ENCODE measurements at places on chromosomes 1 and 21.

GRCh38 chr1:241408170-241408569, 51.2 kb upstream of the RGS7 start:
- DNase-seq, result no peak

GRCh38 chr1:170267317-170267716, 121.6 kb downstream of the NTMT2 start:
- no peak for DNase-seq

DNA sequence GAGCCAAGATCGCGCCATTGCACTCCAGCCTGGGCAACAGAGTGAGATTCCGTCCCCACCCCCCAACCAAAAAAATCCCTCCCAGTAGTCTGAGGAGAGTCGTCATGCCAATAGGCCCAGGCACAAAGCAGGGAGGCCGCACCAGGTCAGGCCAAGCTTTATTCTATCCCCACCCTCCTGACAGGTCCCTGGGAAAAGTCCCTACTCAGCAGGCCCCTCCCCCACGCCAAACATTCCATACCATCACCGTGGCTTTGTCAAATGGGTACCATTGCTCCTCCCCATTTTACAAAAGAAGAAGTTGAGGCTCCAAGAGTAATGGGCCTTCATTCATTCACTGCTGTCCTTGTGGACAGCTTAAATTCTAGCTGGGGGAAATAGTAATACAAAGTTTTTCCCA, 5.3 kb downstream of the GPR3 start:
- no peak for DNase-seq

DNA sequence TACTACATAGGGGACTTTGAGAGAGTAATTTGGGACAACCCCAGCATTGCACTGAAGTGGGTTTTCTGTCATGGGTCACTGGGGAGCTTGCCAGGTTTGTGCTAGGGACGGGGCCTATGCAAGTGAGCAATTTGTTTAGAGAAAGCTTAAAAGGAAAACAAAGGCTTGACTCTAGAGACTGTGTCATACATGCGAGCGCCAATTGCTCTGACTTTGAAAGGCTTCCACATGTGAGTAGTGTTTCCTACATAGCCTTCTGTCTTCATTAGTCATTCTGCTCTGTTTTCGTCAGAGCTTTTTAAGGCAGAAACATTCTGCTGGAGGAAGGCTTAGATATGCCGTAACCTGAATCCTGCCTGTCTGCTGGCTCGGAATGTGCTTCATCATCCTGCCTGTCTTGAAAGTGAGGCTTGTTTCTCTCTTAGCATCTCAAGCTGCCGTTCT, 28.4 kb downstream of the TRIM45 start:
- no peak for DNase-seq

GRCh38 chr1:101652484-101652883, 344.2 kb downstream of the OLFM3 start:
- no peak for DNase-seq

- no peak for DNase-seq
Measured at GRCh38 chr1:194042736-194043135, 856.3 kb upstream of the B3GALT2 start.

DNA sequence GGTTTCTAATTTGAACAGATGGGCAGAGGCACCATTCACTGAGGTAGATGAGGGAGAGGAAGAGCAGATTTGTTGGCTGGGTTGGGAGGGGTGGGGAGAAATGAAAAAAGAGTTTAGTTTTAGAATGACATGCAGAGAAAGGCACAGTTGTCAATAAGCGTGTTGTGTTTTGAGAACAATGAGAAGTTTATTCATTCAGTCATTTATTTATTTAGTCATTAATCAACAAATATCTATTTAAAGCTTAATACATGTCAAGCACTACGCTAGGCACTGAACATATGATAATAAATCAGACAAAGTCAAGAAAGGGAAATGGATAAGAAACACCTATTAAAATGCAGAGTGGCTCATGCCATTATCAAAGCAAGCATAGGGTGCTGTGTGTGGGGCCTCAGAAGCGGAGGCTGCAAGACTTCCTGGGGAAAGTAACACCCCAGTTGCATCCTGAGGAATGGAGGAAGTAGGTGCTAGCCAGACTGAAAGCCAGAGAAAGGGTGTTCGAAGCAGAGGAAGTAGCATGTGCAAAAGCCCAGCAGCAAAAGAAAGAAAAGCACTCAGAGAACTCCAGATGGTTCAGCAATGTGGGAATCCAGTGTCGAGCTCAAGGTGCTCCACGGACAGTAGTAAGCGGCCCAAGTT, 114.1 kb downstream of the RNF220 start:
- DNase-seq, result no peak

DNA sequence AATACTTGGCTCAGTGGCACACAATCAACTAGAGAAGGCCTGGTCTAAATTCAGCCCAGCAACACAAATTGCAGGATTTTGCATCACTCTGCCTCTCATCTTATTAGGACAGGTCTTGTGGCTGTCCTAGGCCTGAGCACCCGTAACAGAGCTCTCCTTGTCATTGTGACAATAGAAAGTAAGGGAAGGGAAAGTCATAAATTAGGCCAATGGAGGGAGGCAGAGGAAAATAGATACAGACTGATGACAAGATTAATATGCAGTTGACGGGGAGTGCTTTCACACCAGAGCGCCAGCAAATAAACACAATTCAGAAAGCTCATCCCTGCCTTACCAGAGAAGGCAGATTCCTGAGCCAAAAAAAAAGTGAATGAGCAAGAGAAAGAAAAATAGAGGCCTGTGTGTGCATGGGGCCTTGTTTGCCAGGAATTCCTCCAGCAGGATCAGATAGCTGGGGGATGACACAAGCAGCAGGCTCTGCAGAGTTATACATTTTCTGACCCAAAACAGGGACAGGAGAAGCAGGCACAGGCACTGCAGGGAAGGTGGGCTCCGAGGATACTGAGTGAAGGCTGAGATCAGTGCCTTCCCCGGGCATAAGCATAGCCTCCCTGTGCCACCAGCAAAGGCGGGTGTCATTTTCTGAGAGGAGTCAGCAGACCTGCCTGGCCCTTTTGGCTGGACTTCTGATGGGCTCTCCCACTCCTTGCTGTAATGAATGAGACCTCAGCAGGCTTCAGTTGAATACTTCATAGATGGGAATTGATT, 110.0 kb upstream of the SPAG17 start:
- DNase-seq, result no peak

DNA sequence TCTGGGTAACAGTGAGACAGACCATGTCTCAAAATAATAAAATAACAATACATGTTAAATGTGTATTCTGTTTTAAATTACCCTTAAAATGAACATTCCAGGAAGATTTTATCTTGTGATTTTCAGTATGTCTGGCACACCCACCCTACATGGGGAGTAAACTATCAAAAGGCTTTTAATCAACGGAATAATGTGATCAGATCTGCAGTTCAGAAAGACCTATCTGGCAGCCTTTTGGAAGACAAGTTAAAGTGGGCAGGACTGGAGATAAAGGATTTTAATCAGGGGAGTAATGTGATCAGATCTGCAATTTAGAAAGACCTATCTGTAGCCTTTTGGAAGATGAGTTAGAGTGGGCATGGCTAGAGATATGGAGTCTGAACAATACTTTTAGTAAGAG, 10.1 kb downstream of the MED8 start:
- no peak for DNase-seq

DNA sequence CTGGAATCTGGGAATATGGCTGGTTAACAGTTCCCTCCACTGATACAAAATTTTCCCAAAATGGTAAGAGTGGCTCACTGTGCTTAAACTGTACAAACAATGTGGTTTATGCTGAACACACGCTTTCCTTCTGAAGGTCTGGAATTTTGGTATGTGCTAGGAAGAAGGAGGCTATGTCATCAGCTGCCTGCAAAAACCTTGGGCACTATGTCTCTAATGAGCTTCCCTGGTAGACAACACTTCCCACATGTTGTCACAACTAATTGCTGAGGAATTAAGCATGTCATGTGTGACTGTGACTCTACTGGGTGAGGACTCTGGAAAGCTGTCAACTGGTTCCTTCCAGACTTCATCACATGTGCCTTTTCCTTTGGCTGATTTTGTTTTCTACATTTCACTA, 29.2 kb downstream of the IPP start:
- no peak for DNase-seq

DNA sequence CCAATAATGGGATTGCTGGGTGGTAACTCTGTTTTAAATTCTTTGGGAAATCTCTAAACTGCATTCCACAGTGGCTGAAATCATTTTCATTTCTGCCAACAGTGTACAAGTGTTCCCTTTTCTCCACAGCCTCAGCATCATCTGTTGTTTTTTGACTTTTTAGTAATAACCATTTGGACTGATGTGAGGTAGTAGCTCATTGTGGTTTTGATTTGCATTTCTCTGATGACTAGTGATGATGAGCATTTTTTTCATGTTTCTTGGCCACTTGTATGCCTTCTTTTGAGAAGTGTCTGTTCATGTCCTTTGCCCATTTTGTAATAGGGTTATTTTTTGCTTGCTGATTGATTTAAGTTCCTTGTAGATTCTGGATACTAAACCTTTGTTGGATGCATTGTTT, 131.9 kb upstream of the B3GALT2 start:
- no peak for DNase-seq

DNA sequence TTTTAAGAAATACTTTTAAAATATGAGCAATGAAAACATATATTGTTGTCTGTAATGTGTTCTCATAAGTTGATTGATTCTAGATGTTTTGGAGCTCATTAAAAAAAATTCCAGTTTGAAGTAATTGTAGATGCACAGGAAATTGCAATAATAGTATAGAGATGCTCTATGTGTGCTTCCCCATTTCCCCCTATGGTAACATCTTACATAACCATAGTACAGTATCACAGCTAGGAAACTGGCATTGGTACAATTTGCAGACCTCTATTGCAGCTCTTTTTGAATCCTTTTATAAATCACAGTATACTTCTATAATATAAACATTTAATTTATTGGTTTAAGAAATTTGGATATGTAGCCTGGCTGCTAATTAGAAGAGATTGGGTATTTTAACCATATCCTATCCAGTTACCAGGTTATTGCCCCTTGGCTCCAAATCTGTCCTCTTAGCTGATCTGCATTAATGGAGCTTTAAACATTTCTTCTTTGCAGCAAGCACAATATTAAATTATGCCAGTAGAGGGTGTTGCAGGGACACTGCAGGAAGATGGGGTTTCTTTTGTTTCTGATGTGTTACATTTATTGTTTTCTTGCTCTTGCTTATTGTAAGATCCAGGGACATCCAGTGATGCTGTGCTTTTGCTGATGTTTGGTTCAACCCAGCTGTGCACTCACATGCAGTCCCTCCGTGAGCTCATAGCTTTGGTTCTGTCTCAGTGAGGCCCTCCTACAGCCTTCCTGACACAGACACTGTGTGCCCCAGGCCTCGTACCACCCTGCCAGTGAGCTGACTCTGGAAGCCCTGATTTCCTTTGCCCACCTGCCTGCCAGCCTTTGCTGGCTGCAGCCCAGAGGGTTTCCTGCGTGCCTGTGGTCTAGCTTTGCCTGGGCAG, 103.3 kb downstream of the RABGAP1L start:
- DNase-seq, result no peak

DNA sequence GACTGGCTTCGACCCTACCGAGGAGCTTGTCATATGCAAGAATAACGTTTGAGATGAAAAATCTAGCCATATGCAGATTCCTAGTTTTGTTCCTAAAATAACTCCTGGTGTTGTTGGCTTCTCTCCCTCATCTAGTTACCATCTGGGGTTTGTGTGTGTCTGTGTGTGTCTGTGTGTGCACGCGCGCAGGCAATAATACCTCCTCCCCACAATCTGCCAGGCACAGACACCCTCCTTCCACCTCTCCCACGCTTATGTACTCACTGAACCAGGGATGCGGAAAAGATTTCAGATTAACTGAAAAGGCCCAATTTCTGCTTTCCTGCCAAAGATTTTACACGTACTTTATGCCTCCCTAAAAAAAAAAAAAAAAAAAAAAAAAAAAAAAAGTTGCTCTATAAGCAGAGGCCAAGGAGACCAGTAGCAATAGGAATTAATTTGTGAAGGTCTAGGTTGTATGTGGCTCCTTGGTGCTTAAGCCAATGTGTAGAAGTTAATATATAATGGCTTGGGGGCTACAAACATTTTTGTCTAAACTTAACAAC, 452.7 kb downstream of the NUF2 start:
- no peak for DNase-seq

- DNase-seq, result no peak
Measured at GRCh38 chr1:229949500-229949899, 117.5 kb upstream of the GALNT2 start.

GRCh38 chr1:23777979-23778814, at the start of gene PITHD1:
PITHD1 (plus strand) TSS chr1:23778418; CDS start chr1:23778516, 98 bp downstream.
- peak; percentile 84 for DNase-seq

DNA sequence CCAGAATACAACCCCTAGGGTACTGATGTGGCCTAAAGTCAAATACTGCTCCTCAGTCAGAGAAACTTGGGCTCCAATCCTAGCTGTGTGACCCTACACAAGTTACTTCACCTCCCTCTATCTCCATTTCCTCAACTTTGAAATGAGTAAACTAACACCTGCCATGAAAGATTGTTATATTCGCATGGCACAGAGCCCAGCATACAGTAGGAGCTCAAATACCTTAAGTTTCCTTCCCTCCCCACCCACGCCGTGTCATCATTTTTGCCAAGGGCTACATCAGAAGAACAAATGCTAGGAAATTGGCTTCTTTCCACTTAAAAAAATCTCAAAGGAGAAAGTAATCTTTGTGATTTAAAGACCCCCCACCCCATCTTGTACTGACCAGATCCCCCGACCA, 22.2 kb upstream of the ZNF362 start:
- DNase-seq, result no peak

DNA sequence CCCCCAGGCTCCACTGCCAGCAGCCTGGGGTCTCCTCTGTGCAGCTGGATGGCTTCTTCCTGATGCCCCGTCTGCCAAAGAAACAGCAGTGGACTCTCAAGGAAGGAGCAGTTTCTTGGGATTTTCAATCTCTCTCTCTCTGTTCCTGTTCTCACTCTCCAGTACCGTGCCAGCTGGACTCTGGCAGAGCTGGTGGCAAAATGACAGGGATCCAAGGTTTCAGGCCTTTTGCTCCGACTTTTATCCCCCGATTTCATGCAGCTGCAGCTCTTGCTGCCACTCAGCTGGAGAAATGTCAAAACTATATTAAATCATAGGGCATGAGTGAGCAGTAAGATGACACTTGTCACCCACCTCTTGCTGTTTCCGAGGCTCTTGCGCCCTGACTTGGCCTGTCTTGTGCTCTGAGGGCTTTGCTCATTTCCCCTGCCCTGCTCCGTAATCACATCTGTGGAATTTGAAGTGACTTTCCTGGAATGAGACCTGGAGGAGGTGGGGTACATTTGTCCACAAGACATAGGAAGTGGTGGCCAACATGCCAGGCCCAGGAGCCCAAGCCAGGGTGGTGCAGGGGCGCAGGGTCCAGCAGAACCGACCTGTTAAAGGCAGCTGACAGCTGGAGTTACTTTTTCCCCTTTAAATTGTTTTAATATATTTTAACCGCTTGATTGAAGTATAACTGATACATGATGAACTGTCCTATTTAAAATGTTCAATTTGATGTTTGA, 576.2 kb downstream of the PTPRU start:
- DNase-seq, result no peak

- DNase-seq, result no peak
Measured at GRCh38 chr1:44515416-44515815, 110.4 kb downstream of the RNF220 start.
